Epithelial cell of prostate (primary cell): ENCODE measurements at places on chromosomes 13 and 19.

DNA sequence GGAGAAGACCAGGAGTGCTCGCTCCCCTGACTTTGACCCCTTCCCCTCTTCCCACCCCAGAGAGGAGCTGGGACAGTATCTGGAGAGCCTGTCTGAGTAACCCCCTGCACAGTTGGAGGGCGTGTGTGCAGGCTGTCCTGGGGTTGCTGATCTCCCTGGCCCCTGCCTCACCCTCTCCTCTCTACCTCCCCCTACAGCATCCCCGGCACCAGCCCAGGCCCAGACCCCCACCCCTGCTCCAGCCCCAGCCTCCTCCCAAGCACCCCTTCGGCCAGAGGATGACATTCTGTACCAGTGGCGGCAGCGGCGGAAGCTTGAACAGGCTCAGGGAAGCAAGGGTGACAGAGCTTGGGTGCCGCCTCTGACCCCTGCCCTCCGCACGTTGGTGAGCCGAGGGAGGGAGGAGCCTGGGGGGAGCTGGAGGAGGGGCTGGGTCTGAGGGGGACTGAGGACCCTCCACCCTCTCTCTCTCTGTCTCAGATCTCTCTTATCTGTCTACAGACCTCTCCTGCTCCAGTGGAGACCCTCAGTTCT lies 8.7 kb downstream of the PROSER3 start:
- DNase-seq: no peak

DNA sequence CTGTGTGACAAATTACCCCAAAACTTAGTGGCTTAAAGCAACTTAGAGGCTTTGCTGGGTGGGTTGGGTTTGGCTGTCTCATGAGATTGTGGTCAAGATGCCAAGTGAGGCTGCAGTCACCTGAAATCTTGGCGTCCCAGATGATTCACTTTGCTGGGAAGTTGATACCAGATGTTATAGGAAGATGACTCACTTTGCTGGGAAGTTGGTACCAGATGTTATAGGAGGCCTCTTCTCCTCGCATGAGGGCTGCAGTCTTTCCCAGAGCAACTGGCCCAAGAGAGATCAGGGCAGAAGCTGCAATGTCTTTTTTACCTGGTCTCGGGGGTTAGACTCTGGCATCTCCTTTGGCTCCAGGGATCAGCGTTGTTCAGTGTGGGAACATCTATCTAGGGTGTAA lies 16.8 kb downstream of the TEX29 start:
- DNase-seq: peak; percentile 54

- no peak for DNase-seq
Observed at GRCh38 chr19:12411893-12412292, 10.8 kb upstream of the ZNF799 start.

DNA sequence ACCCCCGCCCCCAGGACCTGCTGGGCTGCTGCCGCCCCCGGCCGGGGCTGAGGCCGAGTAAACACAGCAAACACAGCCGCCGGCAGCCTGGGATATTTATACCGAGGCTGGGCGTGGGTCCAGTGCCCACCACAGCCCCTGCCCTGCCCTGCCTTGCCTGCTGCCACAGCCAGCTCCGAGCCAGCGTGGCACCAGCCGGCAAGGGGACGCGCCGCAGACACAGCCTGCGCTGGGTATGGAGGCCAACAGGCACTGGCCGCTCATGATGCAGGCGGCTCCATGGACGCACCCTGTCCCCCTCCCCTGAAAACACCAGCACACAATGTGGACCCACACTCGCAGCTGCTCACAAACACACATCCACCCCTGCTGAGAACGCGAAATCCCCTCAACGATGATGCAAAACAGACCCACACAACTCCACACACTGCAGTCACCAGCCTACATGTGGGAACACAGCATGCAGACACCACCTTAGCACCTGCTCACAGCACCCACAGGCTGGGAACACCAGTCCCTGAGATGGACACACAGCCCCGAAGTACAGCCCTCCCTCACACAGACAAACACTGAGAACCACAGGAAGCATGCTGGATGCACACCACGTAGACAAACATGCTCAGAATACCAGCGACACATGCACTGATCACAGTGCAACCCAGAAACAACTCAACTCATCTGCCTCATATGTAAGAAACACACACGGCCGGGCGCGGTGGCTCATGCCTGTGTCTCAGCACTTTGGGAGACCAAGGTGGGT lies 16.2 kb downstream of the CCDC97 start:
- DNase-seq: no peak

GRCh38 chr19:2251106-2252054 lies 2.3 kb downstream of the AMH start:
- DNase-seq: no peak

DNA sequence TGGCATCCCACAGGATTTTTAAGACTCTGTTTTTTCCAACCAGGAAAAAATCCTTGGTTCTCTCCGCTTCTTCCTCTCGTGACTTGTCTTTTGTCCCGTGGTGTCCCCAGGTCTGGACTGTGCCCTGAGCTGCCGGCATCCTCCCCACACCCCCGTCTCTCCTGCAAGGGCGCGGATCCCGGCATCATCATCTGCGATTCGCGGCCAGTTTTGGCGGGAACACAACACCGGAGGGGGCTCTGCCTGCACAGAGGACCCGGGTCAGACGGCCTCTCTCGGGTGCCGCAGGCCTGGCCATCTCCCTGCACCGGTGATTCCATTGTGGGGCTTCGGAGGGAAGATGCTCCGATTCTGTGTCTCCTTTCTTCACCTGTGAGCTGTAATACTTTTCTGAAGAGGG lies 18.8 kb upstream of the GAS6 start:
- DNase-seq: no peak

DNA sequence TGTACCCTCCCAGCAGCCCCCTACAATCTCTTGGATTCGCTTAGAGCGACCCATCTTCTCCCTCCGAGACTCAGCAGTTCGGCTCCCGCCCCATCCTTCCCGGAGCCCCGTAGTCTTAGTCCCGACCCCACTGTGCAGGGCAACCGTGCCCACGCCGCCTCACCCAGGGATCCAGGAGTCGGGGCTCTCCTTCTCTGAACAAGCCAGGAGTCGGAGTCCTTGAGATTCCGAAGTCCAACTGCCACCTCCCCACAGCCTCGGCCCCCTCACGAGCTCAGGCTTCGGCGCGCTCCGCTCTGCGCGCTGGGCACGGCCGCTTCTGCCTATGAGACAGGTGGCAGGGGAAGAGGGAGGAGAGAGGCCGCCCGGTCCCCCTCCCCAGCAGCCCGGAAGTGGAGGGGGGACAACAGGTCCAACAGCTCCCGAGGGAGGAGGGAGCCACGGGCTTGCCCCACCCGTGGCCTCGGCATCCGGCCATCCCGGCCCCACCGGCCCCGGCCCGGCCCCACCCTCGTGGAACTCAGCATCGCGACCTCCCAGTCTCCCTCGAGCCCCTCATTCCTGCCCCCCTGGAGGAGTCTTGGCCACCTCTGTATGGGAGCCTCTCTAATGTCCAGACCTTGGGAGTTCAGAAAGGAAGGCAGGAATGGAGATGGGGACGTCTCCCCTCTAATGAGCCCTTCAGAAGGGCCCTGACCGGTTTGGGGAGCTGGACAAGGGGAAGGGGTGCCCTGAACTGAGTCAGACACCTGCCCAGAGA lies at the start of gene PHLDB3:
Gene PHLDB3 (minus strand): TSS at position 321 of the 760 bp plus-strand sequence. CDS start 628 bp downstream, outside the sequence.
- DNase-seq: no peak

DNA sequence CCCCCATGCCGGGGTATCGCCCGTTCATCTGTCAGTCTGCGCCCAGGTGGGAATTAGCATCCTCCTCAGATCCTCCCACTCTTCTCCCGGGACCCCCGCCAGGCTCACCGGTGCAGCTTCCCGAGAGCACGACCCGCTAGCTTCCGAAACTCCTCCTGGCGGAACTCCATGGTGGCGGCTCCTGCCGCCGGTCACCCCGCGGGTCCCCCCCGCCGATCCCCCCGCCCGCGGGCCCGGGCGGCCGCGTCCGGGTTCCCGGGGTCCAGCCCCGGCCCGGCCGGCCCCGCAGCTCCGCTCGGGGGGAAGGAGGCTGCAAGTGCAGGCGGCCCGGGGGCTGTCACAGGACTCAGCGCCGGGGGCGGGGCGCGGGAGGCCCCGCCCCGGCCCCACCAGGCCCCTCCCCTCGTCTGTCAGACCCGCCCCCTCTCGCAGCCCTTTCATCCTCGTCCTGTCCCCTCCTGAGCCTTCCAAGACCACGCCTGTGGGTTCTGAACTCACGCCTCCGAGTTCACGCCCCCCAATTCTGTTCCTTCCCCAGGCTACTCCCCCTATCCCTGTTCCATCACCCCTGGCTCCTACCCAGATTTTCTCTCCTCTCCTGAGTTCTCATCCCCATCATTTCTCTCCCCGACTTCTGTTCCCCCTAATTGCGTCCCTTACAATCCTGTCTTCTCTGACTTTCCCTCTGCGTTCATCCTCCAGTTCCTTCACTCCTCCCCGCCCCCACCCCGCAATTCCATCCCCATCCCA lies at the start of gene SLC17A7:
Gene SLC17A7 (minus strand): TSS at position 318 of the 750 bp plus-strand sequence. CDS start 148 bp downstream, at position 170.
- no peak for DNase-seq

DNA sequence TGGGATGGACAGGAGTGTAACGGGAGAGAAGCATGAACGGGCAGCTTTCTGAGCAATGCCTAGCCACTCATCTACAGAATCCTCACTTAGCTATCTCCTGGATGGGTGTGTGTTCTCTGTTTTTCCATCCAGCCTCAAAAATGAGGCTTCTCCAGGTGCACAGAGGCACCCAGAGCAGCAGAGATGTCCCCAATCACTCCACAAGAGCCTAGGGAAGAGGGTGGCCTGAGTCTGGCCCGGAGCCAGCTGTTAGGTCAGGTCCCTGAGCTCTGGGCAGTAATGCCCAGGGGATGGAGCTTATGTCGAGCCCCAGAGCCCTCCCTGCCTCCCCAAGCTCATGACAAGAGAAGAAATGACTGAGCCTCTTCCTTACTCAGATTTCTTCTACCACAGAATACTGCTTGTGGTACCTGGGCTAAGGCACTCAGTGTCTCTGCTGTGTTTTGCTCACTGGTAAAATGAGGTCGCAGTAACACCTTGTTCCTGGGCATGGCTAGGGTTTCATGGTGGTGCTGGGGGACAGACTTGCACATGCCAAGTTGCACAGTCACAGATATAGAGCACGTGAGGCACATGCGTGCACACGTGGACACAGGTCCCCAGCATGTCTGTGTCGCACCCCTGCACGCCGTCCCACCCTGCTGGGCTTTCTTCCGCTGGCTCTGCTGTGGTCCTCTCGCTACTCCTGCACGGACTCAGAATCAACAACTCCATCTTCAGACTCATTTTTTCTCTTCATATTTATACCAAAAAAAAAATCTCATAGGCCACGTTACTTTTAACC lies 86.6 kb upstream of the SOX1 start:
- DNase-seq: no peak

DNA sequence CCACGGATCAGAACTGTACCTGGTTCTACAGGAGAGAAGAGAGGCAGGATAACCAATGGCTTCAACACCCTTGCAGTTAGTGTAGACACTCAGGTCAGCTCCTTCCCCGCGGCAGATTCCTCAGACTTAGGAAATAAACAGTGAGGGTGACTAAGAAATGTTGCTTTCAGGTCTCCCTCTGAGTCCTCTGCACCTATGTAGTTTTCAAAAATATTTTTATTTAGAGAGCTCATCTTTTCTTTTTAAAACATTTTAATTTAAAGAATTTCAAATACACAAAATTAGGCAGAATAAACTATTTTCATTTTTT lies 195.2 kb downstream of the KLF12 start:
- no peak for DNase-seq

DNA sequence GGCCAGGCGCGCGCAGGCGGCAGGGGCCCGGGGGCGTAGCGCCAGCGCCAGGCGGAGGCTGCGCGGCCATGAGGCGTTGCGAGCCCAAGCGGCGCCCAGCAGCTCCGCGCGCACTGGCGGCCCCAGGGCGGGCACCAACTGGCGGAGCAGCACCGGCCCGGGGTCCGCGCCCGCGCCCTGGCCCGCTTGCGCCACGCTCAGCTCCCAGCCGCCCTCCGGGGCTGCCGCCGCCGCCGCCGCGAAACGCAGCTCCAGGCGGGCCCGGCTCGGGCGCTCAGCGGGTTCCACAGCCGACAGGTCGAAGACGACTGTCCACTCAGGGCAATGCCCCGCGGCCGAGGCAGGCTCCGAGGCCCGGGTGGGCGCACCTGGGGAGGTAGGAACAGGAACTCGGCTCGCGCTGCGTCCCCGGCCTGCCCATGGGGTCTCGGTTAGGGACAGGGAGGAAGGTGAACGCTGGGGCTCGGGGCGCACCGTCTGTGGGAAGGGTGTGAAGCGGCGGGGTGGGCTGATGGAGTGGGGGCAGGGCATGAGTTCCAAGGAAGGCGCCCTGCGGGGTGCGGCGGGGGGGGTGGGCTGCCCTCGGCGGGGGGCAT lies 26.8 kb downstream of the CERS1 start:
- no peak for DNase-seq

DNA sequence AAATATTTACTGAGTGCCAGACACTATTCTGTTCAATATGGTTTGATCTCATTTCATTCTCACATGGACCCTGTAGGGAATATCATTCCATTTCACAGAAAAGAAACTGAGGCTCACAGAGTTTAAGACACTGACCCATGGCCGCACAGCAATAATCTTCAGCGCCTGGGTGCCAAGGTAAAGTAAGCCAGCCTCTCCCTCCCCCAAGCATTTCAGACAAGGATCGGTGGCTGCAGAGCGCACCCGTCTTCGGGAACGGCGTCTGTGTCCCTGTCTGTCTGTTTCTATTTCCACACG lies 4.3 kb upstream of the PDE4A start:
- no peak for DNase-seq

GRCh38 chr13:36038785-36039555 lies 92.2 kb downstream of the DCLK1 start:
- no peak for DNase-seq

DNA sequence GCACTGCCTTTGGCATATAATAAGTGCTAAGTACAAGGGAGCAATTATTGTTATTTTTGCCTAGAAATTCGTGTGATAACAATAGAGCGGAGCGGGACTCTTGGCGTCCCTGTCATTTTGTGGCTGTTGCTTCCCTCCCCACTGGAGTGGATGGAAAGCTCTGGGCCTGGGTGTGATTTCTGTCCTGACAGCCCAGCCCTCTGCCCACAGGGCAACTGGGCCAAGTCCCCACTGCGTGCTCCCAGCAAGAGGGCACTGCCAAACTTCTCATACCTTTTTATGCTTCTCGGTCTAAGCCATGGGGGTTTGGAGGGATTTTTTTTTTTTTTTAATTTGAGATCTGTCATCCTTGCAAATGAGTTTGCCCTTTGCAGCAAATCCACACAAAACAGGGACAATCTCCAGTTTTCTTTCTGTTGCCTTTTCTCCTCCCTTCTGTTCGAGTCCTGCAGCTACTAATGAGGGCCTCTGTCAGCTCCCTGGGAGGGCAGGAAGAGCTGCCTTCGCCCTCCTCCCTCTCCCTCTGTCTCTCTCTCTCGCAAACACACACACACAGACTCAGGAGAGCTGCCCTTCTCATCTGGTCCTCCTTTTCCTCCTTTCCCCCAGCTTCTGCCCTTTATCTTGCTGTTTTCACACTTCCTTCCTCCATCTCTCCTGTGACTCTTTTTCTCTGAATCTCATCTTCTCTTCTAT lies 103.9 kb downstream of the DNAJC15 start:
- DNase-seq: no peak
